ENCODE measurements at places on chromosomes 5 and 9. TPM values are rescaled to one million over a fixed set of nuclear protein-coding genes. Genes with fewer than 3 reads are reported as not detected.

The FAM193B gene
- total RNA-seq: 116 TPM

The COL5A1 gene
- 0.09 TPM for total RNA-seq

The TENT4A gene
- 55.3 TPM for total RNA-seq

The LCN12 gene
- total RNA-seq: 0.68 TPM

The TICAM2 gene
- 1.6 TPM for total RNA-seq

The PGM5 gene
- not detected for total RNA-seq

The SHC3 gene
- not detected for total RNA-seq

The GIN1 gene
- 10.1 TPM for total RNA-seq

The PCSK1 gene
- not detected for total RNA-seq

DNA sequence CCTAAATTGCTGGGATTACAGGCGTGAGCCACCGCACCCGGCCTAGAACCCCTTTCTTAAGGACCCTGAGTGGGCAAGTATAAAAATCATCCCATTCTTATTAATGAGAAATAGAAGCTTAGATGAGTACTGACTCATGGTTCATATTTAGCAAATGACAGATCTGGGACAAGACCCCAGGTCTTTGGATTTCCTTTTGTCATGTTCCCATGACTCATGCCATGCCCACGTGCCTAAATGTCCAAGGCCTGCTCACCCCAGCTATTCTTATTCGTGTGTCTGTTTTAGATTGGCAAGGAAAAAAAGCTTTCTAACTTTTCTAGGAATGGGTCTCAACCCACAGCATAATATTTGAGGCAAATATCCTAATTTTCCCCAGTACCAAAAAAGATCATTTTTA, 57.7 kb upstream of the RPS23 start:
- DNase-seq: no peak
- peaks cover 10% of the 10 kb centered on the region for H3K27me3 ChIP-seq
- H3K4me3 ChIP-seq: no peak overlapping the region

- H3K36me3 ChIP-seq: no peaks in the 10 kb centered on the region
- no peak for DNase-seq
- peaks cover 2% of the 10 kb centered on the region for H3K4me1 ChIP-seq
Observed at GRCh38 chr5:178328826-178329730, 96.5 kb upstream of the PHYKPL start.

DNA sequence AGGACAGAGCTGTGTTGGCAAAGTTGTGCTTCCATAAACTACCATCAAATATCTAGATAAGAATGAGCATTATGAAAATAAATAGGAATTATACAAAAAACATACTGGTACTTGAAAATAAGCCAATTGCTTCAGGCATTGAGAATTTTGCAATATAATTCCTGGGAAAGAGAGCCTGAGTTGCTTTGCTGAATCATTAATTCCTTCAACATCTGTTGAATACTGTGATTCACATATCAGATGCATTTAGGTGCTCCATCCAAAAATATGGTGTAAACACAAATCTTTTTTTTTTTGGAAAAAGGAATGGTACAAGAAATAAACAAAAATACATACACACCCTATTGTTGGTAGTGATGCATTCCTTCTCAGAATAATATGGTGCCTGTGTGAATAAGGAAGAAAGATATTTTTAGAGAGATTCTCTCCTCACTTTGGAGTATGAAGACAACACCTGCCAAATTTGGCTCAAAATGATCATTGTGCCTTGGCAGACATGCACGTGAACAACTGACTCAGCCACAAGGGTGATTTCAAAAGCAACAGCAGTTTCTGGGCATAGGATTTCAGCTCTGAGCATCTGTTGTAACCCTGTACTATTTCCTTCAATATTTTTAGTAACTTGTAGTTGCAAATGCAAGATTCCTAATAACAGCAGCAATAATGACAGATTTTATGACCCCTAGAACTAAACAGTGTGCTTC, 96.7 kb downstream of the CAVIN4 start:
- no peaks in the 10 kb centered on the region for H3K36me3 ChIP-seq
- no peak for DNase-seq
- no peaks in the 10 kb centered on the region for H3K4me1 ChIP-seq
- H3K27ac ChIP-seq: no peak overlapping the region
- H3K27me3 ChIP-seq: peaks cover 9% of the 10 kb centered on the region
- H3K4me3 ChIP-seq: no peak overlapping the region

DNA sequence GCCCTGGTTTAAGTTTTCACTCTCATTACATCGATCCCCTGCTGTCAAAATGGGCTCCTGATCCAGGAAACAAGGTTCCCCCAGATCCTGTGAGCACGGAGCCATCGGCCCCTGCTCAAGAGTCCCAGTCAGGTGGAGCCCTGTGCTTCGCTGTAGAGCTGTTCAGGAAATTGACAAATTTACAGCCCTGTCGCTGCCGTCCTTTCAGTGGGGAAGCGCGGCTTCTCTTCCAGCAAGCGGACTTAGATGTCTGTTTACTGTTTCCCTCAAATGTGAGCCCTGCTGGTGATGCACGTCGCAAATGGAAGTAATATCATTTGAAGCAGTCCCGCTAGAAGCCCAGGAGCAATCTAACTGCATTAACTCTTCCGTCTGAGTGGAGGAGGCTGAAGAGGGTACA, 760.9 kb upstream of the WWC1 start:
- no peaks in the 10 kb centered on the region for H3K4me1 ChIP-seq
- H3K27ac ChIP-seq: no peak overlapping the region
- DNase-seq: no peak
- no peaks in the 10 kb centered on the region for H3K36me3 ChIP-seq

GRCh38 chr9:26677965-26678706, 214.5 kb downstream of the CAAP1 start:
- DNase-seq: no peak
- H3K36me3 ChIP-seq: no peaks in the 10 kb centered on the region
- no peak overlapping the region for H3K4me3 ChIP-seq
- H3K4me1 ChIP-seq: no peaks in the 10 kb centered on the region
- no peak overlapping the region for H3K27ac ChIP-seq

GRCh38 chr5:44538797-44539601, 149.8 kb upstream of the FGF10 start:
- no peaks in the 10 kb centered on the region for H3K36me3 ChIP-seq
- no peak for DNase-seq
- no peak overlapping the region for H3K4me3 ChIP-seq
- H3K27ac ChIP-seq: no peak overlapping the region

- H3K4me1 ChIP-seq: no peaks in the 10 kb centered on the region
- H3K27ac ChIP-seq: no peak overlapping the region
- no peak overlapping the region for H3K4me3 ChIP-seq
- no peaks in the 10 kb centered on the region for H3K36me3 ChIP-seq
Observed at GRCh38 chr5:95075111-95075510, 209.8 kb downstream of the MCTP1 start.

- H3K4me3 ChIP-seq: no peak overlapping the region
- DNase-seq: no peak
- no peak overlapping the region for H3K27ac ChIP-seq
- H3K36me3 ChIP-seq: no peaks in the 10 kb centered on the region
- peaks cover 2% of the 10 kb centered on the region for H3K27me3 ChIP-seq
Observed at GRCh38 chr5:67081261-67081660, 115.3 kb downstream of the CD180 start.

DNA sequence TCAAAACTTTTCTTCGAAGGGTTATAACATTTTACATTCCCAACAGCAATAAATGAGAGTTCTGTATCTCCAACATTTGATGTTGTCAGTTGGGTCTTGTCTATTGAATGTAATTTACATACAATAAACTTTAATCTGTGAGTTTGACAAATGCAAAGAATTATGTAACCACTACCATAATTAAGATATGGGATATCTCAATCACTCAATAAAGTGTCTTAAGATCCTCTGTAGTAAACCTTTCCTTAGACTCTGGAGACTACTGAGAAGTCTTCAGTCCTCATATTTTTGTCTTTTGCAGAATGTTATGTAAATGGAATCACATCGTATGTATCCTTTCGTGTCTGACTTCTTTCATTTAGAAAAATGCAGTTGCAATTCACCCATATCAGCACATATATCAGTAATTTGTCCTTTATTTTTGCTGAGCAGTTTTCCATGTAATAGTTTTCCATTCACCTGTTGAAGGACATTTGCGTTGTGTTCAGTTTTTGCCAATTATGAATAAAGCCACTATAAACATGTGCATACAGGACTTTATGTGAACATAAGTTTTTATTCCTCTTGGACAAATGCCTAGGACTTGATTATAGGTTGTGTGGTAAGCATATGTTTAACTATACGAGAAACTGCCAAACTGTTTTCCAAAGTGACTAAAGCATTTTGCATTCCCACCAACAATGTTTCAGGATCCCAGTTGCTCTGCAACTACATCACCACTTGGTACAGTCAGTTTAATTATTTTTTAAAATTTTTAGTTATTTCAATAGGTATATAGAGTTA, 784.6 kb upstream of the ZNF608 start:
- H3K4me1 ChIP-seq: no peaks in the 10 kb centered on the region
- no peak overlapping the region for H3K27ac ChIP-seq
- H3K36me3 ChIP-seq: no peaks in the 10 kb centered on the region
- DNase-seq: no peak
- no peaks in the 10 kb centered on the region for H3K27me3 ChIP-seq

DNA sequence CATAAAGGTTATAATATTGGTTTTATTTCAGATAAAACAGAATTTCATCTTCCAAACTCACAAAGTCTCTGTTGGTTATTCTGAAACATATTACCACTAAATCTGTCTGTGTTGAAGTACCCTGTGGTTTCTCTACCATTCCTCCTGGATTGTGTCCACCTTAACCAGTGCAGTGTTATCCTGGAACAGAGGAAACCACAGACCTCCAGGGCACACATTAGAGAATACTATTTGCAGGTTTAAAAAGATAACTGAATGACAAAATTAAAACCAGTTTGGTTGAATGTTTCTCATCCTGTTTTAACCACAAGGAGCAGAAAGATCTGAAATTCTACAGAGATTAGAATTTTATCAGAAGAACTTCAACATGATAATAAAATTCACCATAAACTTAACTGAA, 251.8 kb downstream of the CWC27 start:
- no peak overlapping the region for H3K27ac ChIP-seq
- H3K27me3 ChIP-seq: no peaks in the 10 kb centered on the region
- H3K4me1 ChIP-seq: peaks cover 43% of the 10 kb centered on the region
- peaks cover 7% of the 10 kb centered on the region for H3K36me3 ChIP-seq

GRCh38 chr5:171639205-171639621, 146.4 kb upstream of the SMIM23 start:
- no peak for DNase-seq
- H3K36me3 ChIP-seq: no peaks in the 10 kb centered on the region
- H3K27ac ChIP-seq: no peak overlapping the region
- H3K4me1 ChIP-seq: no peaks in the 10 kb centered on the region
- peaks cover 21% of the 10 kb centered on the region for H3K27me3 ChIP-seq

DNA sequence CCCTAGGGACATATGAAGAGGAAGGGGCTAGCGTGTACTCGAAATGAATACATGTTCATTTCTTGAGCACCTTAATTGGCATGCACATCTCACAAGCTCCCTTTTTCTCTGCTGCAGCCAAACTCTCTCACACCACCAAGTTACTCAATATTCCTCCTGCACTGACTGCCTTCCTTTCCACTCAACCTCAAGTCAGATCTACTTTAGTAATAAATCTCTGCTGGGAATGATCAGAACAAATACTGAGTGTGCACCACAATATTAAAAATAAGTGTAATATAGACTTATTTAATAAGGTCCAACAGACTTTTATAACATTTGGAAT, 995.8 kb upstream of the WWC1 start:
- no peaks in the 10 kb centered on the region for H3K36me3 ChIP-seq
- H3K4me1 ChIP-seq: no peaks in the 10 kb centered on the region
- no peaks in the 10 kb centered on the region for H3K27me3 ChIP-seq

DNA sequence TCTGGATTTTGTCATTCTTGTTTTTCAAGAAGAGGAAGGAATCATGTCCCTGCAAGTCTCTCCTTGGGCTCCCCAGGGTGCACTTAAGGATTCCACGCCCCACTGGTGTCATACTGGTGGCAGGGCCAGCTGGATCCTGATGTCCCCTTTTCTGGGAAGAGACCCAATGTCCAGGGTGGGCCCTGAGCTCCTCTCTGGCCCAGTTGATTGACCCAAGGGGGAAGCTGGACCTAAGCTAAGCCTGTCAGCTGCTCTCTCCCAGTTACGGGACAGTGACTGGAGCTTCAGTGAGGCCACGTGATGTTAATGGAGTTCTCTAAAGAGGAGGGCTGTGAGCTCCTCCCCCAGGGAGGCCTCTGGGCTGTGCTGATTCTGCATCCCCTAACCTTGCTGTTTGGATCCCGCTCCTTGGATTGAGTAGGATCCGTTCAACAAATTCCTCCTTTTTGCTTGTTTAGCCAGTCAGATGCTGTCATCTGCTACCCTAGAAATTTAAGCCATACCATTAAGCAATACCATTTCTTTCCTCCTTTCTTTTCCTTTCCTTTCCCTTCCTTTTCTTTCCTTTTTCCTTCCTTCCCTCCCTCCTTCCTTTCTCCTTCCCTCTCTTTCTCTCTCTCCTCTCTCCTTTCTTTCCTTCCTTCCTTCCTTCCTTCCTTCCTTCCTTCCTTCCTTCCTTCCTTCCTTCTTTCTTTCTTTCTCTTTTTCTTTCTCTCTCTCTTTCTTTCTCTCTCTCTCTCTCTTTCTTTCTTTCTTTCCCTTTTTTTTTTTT, 17.2 kb downstream of the NKX2-5 start:
- peaks cover 17% of the 10 kb centered on the region for H3K27me3 ChIP-seq
- no peaks in the 10 kb centered on the region for H3K36me3 ChIP-seq
- H3K4me3 ChIP-seq: no peak overlapping the region
- H3K27ac ChIP-seq: no peak overlapping the region
- DNase-seq: no peak

DNA sequence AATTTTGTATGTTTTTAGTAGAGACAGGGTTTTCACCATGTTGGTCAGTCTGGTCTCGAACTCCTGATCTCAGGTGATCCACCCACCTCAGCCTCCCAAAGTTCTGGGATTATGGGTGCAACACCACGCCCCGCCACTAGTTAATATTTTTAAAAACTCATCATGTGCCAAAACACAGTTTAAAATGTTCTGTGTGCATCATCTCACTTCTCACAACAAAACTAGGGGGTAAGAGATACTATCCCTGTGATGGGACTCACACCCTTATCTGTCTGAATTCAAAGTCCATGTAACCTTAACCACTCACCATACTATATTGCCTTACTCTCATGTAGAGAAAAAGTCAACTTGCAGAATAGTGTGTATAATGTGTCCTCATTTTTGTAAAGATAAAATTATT, 2.6 kb downstream of the PKD2L2 start:
- no peaks in the 10 kb centered on the region for H3K36me3 ChIP-seq
- H3K4me1 ChIP-seq: peaks cover 21% of the 10 kb centered on the region
- peaks cover 8% of the 10 kb centered on the region for H3K27me3 ChIP-seq
- no peak overlapping the region for H3K4me3 ChIP-seq

- no peak for DNase-seq
- H3K36me3 ChIP-seq: no peaks in the 10 kb centered on the region
- peaks cover 12% of the 10 kb centered on the region for H3K27me3 ChIP-seq
- H3K4me3 ChIP-seq: no peak overlapping the region
- H3K27ac ChIP-seq: no peak overlapping the region
Observed at GRCh38 chr9:123287639-123288038, 19.3 kb upstream of the STRBP start.

DNA sequence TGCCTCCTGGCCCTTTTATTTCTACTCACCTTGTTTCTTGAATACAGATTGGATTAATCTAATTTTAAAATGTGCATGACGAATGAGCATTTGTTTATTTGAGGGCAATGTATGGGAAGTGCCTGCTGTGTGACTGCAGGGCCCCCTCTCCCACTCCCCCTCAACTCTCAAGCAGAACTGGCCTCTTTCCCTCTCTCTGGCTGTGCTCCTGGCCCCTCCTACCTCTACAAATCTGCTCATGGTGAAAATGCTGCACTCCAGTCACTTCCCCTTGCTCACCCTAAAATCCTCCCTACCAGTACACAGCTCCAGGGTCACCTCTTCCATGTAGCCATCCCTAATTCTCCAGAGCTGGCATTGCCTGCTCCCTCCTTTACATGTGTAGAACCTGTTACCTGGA, 17.2 kb upstream of the NDST1 start:
- no peak overlapping the region for H3K4me3 ChIP-seq
- H3K27ac ChIP-seq: no peak overlapping the region
- H3K36me3 ChIP-seq: no peaks in the 10 kb centered on the region
- peaks cover 6% of the 10 kb centered on the region for H3K4me1 ChIP-seq
